ENCODE measurements at places on chromosomes 7 and 10.
A peak's percentile ranks its signal among the peaks of the same experiment; 100 is the strongest.

- DNase-seq: peak; percentile 18
Measured at GRCh38 chr7:38222481-38223096, 44.5 kb downstream of the STARD3NL start.

DNA sequence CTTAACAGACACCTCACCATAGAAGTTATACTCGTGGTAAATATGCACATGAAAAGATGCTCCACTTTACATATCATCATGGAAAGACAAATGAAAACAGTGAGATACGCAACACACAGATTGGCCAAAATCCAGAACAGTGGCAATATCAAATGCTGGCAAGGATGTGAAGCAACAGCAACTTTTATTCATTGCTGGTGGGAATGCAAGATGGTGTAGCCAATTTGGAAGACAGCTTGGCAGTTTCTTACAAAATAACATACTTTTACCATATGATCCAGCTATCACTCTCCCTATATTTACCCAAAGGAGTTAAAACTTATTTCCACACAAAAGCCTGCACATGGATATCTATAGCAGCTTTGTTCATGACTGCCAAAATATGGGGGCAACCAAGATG lies 46.4 kb downstream of the SGCE start:
- no peak for DNase-seq

- DNase-seq: no peak
Measured at GRCh38 chr10:6231146-6231545, 28.4 kb downstream of the PFKFB3 start.

DNA sequence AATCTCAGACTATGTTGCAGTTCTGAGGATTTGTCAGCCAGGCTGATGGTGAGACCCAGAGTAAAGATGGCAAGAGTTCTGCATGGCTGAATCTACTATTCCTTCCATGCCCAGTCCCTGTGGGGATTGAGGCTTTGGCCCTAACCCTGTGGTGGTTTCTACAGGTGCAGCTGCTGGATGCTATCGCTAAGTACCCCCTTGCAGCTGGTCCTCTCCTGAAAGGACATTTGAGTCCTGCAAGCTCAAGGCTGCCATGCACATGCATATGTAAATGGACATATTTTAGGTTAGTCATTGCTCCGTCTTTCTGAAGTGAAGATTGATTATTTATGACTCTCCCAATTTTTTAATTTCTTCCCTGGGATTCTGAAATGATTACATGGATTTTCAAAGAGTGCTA lies 1122.2 kb upstream of the CELF2 start:
- DNase-seq: no peak

DNA sequence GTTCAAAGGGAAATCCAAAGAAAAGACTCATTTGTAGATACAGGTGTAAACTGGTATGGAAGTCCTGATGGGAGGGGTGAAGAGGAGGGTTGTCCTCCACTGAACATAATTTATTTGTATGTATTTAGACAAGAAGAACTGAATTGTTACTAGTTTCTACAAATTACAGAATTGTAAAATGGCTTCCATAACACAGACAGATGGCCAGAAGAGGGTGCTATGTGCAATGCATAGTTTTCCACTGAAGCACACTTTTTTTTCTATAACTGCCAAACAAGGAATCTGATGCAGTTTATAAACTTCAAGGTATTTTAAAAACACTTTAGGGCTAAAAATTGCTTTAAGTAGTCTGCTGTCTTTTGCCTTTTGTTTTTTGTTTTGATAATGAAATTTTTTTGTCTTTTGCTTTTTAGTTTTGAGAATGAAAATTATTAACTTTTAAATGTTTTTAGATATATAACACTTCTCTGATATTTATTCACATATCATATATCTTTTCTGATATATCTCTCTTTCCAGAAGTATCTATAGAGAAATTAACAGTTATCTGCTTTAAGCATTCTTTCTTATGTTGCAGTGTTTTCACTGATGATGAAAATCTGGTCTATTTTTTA lies 58.5 kb downstream of the PHYHIPL start:
- DNase-seq: no peak

DNA sequence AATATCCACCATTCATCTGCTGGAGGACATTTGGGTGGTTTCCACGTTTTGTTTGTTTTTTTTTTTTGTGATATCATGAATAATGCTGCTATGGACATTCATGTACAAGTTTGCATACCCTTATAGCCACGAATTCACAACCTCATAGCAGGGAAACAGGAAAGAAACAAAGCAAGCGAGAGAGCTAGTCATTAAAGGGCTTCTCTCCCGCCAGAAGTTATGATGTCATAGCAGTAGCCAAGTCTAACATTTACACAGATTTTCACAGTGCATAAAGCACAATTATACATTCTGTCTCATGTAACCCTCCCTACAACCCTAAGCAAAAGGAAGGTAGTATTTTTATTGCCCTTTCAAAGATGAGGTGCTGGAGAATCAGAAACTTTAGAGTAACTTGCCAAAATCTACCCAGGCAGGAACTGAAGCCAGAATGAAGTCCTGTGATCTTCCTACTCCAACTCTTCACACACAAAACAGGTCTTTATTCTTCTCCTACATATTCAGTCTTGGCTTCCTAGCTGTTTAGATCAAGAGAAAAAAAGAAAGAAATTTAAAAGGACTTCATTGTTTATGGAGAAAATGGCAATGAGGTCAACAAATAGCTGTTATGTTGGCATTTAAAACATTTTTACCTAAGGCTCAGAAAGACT lies 33.9 kb upstream of the GPAM start:
- DNase-seq: no peak

DNA sequence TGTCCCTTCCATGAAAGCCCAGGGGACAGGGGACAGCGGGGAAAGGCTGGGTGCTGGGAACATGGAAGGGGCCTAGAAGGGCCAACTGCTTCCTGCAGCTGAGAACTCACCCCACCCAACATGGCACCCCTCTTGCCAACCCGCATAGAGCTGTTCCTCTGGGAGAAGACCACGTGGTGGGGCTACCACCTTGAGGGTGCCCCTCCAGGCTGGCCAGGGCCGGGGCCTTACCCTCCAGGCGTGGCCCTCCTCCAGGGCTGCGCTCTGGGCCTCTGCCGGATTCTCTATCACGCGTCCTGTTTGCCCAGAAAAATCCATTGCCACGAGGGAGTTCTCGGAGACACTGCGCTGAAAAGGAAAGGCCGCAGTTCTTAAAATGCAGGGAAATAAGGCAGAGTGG lies 39.9 kb upstream of the DDC start:
- no peak for DNase-seq

GRCh38 chr10:99285881-99286280 lies 43.3 kb upstream of the CNNM1 start:
- no peak for DNase-seq

- DNase-seq: no peak
Measured at GRCh38 chr7:67661-68395, 124.5 kb upstream of the FAM20C start.

DNA sequence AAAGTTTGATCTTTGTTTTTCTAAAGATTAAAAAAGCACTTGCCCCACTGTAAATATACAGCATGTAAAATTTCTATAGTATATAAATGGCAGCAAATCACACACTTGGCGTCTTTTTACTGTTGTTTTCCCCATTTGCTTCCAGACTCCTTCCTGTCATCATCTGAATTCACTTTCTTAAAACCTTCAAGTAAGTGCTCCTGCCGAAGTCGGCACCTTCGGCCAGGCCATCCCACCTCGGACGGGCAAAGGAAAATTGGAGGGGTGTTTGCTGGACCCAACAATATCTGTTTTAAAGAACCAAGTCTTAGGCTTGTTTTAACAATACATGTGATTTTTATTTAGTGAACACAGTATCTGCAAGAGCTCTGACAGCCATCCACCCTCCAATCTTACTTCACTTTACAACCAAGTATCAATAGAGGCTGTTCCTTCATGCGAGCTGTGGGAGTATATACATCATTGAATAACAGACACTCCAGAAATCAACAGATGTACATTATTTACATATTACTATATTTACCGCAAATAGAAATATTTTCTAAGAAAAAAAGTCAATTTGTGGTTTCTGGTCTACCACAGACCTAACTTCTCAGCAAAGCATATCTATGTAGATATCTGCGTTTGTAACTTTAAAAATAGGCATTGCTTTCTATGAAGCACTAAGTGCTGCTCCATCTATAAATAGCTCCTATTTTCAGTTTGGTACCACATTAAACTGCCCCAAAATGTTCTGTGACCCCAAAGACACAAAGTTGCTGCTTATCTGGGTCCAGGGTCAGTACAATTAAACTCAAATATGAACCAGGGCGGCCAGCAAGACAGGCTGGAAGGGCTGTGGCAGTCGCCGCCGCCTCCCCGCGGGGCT lies 110.7 kb downstream of the CYTH3 start:
- no peak for DNase-seq

GRCh38 chr10:8981277-8981676 lies 926.8 kb downstream of the GATA3 start:
- no peak for DNase-seq

DNA sequence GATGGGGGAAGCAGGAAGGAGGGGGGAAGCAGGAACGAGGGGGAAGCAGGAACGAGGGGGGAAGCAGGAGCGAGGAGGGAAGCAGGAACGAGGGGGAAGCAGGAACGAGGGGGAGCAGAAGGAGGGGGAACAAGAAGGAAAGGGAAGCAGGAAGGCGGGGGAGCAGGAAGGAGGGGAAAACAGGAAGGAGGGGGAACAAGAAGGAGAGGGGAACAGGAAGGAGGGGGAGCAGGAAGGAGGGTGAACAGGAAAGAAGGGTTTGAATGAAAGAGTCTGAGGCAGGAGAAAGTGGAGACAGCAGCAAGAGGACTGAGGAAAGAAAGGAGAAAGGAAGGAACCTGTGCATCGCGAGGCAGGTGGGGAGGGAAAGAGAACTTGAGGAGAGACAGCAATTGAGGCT lies 256.6 kb downstream of the PTEN start:
- DNase-seq: no peak

GRCh38 chr10:1367938-1368841 lies 312.0 kb downstream of the WDR37 start:
- no peak for DNase-seq

GRCh38 chr7:8120390-8121058 lies 141.4 kb downstream of the ICA1 start:
- no peak for DNase-seq

DNA sequence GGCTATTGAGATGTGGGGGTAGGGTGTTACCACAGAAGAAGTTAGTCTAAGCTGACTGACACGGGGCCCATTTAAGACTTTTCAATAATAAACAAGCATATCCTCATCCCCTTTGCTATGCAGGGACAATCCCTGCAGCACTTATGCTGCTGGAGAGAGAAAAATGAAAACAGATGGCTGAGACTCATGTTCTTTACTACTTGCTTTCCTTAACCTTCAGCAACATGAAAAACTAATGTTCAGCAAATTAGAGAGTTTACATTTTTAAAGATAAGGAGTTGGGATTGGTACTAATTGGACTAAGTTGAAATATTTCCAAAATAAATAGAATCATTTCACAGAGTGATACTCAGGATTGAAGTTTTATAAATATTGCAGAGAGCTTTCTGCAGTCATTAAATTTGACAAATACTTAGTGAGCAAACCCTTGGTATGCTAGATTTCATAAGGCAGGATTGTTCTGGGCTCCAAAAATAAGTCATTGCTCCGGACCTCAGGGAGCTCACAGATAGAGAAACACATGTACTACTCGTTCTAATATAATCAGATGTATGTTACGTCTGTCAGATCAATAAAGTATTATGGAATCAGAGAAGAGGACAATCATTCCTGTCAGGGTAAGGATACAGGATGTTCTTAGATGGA lies 147.1 kb upstream of the LRRN3 start:
- no peak for DNase-seq

- DNase-seq: no peak
Measured at GRCh38 chr10:82529062-82529461, 654.1 kb downstream of the NRG3 start.

- no peak for DNase-seq
Measured at GRCh38 chr10:89615112-89615511, 29.9 kb downstream of the PANK1 start.

- no peak for DNase-seq
Measured at GRCh38 chr10:1978584-1978983, 241.3 kb upstream of the ADARB2 start.

GRCh38 chr10:3778692-3779157 lies 6.3 kb downstream of the KLF6 start:
- no peak for DNase-seq

DNA sequence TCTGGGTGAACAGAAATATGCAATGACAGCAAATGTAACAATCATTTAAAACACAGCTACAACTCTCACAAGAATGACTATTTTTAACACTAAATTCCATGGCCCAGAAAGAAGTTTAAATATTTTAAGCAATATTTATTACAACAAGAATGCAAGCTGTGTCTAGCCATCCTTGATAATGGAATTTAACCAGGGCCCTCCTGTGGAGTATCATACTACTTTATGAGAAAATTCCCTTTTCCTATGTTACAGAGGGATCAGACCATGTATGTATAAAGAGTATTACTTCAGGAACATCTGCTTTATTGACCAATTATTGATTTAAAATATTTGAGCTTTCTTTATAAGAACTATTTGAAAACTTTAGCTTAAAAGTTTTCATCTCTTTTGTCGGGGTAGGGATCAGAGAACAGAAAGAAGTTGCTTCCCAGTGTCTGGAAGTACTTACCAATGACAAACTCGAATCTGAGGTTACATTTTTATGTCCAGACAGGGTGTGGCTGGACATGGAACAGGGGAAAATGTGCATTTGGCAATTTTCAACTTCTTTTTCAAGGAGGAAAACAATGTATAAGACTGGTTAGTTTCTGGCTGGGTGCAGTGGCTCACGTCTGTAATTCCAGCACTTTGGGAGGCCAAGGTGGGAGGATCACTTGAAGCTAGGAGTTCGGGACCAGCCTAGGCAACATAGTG lies 48.3 kb upstream of the NRBF2 start:
- DNase-seq: no peak

DNA sequence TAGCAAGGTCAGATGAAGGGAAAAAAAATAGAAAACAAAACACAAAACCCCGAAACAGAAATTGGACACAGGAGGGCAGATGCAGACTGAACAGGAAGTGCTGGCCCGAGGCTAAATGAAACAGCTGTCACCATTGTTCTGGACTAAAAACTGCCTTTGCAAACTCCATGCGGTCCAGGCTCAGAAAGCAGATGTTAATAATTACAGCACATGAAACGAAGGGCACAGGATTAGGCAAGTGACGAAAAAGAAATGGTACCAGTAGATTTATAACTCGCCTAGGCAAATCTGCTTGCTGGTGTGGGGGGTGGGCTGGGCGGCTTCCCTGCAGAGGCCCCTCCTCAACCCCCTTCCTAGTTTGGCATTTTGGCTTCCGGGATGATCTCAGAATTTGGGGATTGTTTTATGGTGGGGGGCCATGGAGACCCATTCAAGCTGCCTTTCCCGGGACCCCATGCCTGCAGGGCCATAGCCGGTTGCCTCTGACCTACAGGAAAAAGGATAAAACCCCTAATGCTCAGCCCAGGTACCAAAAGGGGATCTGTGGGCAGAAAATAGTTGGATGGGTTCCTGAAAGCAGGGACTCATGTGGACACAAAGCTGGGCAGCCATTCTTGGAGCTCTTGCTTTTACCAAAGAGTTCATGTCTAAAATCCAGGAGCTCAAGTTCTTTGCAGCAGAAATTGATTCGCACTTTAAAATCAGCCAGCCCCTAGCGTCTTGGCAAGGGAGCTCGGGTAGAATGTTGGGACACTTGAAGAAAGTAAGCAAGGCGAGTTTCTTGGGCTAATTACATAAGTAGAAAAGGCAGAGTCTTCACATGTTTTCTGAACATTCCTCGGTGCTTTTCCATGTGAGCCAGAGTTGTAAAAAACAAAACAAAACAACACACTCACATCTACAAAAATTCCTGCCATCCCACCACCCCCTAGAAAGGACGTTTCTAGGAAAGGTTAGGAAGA lies 39.0 kb upstream of the EMX2 start:
- no peak for DNase-seq

- no peak for DNase-seq
Measured at GRCh38 chr7:46485481-46486065, 564.5 kb upstream of the IGFBP3 start.

- DNase-seq: no peak
Measured at GRCh38 chr10:77007834-77008233, 629.8 kb downstream of the KCNMA1 start.

Data from stimulated activated CD4-positive, alpha-beta T cell treated with anti-CD3 and anti-CD28 coated beads, Interleukin-2, amount 100 ng/mL, for 48 hours (primary cell).